Stimulated activated CD8-positive, alpha-beta memory T cell treated with anti-CD3 and anti-CD28 coated beads, Interleukin-15, amount 100 ng/mL, for 24 hours (primary cell): ENCODE measurements at places on chromosomes 1 and 21.
A peak's percentile ranks its signal among the peaks of the same experiment; 100 is the strongest.

- DNase-seq = no peak
Measured at GRCh38 chr1:159311679-159312078, 9.5 kb downstream of the FCER1A start.

DNA sequence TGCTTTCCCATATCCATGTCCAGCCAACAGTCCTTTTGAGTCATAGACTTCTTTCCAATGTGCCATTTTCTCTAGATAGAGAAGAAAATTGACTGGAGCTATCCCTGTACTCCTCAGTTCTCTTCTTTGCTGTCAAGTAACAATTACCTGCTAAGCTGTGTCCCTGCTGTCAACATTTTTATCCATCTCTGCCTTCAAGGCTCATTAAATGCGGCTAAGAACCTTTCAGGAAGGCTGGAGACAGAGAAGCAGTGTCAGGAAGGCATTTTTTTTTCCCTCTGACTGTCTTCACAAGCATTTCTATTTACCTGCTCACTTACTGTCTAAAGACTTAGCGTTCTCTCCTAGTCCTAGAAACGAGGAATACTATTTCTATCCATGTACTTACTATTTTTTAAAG is 69.1 kb downstream of the MTR start:
- no peak for DNase-seq

GRCh38 chr1:10644307-10645128 is 151.9 kb downstream of the CASZ1 start:
- DNase-seq = no peak

DNA sequence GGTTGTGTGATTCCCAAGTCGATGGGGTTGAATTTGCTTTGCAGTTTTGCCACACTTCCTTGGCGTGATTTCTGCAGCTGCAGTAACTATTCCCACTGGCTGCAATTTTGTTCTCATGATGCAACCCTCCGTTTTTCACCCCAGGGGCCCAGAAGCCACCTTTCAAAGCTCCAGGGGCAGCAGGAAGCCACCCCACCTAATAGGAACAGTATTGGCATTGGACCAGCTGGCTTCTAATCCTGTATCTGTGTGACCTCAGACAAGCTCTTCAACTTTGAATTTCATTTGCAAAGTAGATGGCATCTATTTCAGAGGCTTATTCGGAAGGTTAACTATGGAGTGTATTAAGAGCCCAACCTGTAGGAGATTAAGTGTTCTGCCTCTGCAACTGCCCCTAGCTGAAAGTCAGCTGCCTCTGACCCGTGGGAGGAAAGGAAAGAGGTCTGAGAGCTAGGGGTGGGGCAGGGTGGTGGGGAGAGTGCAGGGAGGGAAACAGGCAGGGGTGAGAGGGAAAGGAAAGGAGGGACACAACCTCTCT is 12.6 kb downstream of the C1orf115 start:
- DNase-seq = no peak

GRCh38 chr1:111630567-111630966 is 11.0 kb downstream of the RAP1A start:
- DNase-seq = no peak

- peak; percentile 47 for DNase-seq
Measured at GRCh38 chr1:28882009-28882628, 32.2 kb upstream of the EPB41 start.

- DNase-seq = no peak
Measured at GRCh38 chr1:84377480-84378095, 20.7 kb upstream of the DNASE2B start.

- DNase-seq = no peak
Measured at GRCh38 chr1:10776190-10776905, 20.1 kb downstream of the CASZ1 start.

- no peak for DNase-seq
Measured at GRCh38 chr1:245804696-245805095, 649.9 kb downstream of the KIF26B start.

DNA sequence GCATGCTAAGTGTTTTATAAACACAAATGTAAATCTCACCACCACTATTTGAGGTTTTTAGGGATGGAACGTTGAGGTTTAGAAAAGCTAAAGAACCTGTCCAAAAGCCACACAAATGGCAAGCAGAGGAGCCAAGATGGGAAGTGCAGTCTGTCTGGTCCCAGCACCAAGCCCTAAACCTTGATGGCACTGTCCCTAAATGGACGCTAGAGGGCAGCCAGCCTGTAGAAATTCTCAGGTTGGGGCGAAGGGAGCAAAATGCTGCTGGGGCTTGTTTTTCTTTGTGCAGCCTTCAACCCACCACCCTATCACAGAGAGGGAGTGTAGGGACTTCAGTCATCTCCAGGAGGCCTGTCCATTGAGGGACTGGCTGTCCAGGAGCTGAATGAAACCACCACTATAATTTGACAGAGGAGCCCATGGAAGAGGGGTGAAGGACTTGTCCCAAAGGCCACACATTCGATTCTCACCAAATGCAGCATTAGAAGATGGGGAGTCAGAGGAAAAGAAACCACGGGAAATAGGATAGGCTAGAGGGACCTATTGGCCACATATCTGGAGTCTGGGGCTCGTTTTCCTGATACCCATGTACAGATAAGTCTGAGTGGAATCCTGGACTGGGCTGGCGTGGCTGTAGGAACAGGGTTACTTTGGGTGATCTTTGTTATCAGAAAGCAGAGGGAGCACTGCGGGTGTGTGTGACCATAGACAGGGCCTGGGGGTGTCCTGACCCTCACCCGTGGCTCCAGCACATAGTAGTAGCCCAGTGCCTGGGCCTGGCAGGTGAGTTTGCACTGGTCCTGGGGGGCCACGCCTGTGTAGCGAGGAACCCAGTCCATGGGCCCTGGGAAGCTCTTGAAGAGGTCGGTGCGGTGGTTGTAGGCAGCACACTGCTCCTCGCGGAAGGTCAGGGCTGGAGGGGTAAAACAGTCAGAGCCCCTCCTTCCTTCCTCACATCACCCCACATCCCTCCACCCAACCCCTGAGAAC is 6.1 kb downstream of the ADAMTS4 start:
- no peak for DNase-seq

DNA sequence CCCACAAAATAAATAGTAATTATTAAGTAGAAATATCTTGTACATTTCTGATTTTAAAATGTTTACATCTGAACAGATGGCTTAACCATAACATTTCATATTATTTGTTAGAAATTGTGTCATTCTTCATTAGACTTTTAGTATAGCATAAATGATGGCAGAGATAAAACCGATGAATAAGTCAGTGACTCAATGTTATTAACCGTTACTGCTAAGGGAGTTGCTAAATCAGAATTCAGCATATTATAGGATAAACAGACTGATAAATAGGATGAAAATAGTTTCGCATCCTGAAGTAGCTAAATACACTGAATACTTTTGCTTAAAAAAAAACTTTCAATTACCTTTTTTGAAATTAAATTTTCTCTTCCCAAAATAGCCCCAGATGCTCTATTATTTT is 610.6 kb upstream of the ZP4 start:
- no peak for DNase-seq

GRCh38 chr1:94553323-94553730 is 11.8 kb upstream of the F3 start:
- no peak for DNase-seq

DNA sequence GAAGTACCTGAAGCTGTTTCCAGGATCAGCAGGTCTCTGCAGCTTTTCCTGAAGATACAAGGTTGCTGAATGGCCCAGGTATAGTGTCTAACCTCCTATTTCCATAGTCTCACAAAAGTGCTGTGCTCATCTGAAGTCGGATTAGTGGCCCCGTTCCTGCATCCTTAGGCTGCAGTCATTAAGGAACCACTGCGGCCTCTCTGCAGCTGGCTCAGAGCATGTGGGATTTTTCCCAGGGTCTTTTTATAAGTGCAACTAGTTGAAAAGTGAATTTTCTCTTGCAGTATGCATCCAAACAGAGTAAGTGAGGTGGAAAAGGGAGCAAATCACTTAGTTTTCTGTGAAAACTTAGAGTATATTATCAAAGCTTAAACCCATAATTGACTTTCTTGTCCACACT is 565.3 kb upstream of the NEGR1 start:
- DNase-seq = no peak

GRCh38 chr1:54135436-54136120 is 17.2 kb downstream of the CDCP2 start:
- no peak for DNase-seq

DNA sequence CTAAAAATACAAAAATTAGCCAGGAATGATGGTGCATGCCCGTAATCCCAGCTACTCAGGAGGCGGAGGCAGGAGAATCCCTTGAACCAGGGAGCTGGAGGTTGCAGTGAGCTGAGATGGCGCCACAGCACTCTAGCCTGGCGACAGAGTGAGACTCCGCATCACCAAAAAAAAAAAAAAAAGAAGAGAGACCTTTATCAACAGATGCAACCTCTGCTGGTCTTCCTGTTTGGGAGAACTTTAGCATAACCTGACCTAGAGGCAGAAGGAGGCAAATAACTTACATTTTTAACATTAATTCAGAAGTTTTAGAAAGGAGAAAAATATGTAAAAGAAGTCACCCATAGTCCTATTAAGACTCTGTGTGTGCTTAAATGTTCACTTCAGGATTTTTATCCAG is 32.4 kb downstream of the SLAMF1 start:
- DNase-seq = no peak

- no peak for DNase-seq
Measured at GRCh38 chr1:55276671-55277376, 61.7 kb upstream of the USP24 start.
